ENCODE measurements at places on chromosomes 2 and 18. TPM values are rescaled to one million over a fixed set of nuclear protein-coding genes. Genes with fewer than 3 reads are reported as not detected.

The ZAP70 gene
- 1.9 TPM for polyA plus RNA-seq

The EMILIN2 gene
- 1.7 TPM for polyA plus RNA-seq

The COL4A4 gene
- not detected for polyA plus RNA-seq

The DPP4 gene
- 0.53 TPM for polyA plus RNA-seq

The LYG1 gene
- polyA plus RNA-seq = 1.1 TPM

The ABCB11 gene
- polyA plus RNA-seq = not detected

The WDR33 gene
- polyA plus RNA-seq = 39.1 TPM

The TUBA4B gene
- not detected for polyA plus RNA-seq

The ITPRIPL1 gene
- 1.6 TPM for polyA plus RNA-seq

GRCh38 chr2:96540136-96540535, 3.6 kb downstream of the ARID5A start:
- DNase-seq = no peak

GRCh38 chr2:37271376-37272067, 40.1 kb downstream of the NDUFAF7 start:
- no peak for DNase-seq

- DNase-seq = no peak
These were observed 77.5 kb upstream of the MYL1 start for GRCh38 chr2:210392469-210392881.

DNA sequence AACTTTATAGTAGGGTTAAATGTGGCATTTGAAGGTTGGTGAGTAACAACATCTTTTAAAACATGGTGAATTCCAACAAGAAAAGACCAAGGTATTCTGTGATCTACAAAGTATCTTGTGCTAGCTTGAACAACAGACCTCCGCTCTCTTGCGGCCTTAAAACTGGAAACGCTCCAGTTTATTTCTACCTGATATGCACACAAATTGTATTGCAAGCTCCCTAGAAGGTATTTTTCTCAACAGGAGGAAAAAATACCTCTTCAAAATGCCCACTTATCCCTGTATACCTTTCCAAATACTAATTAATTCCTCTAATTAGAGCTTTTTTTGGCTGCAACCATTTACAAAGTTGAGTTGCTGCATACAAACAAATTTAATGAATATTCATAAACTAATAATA, 69.5 kb downstream of the KCNH7 start:
- DNase-seq = no peak

- DNase-seq = no peak
These were observed 143.7 kb upstream of the TTC39C start for GRCh38 chr18:23870676-23871380.

- no peak for DNase-seq
These were observed 23.8 kb upstream of the DNER start for GRCh38 chr2:229738024-229738625.

DNA sequence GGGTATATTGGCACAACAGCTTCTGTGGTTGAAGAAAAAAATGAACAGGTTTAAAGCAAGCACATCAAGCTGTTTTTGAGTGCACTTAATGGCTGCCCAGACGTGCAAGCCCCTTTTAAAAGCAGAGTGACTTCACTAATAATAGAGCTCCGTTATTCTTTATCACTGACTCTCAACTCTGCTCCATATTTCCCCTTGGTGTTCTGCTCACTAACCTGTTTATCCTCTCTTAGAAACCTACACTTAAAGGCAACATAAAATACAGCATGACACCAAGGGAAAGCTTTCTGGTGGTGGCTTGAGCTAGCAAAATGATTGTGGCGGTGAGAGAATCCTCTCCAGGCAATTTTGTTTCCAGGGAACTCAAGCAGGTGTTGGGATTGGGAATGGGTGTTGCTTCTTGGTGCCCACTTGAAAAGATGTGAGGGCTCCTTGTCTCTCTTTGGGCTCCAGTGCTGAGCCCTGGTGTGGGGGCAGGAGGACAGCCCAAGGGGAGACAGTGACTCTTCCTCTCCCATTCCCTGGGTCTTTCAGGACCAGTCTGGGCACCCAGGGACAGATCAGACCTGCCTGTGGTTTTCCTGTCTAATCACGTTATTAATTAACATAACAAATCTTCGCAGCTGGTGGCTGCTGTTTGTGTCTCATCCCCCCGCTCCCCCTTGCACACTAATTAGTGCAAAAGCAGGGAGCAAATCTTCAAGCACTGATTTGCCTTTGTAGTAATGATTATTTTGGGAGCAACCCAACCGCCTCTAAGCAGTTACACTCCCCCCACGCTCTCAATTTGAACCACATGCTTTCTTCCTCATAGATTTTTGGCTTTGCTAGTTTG, 289.4 kb upstream of the CXCR4 start:
- DNase-seq = no peak

DNA sequence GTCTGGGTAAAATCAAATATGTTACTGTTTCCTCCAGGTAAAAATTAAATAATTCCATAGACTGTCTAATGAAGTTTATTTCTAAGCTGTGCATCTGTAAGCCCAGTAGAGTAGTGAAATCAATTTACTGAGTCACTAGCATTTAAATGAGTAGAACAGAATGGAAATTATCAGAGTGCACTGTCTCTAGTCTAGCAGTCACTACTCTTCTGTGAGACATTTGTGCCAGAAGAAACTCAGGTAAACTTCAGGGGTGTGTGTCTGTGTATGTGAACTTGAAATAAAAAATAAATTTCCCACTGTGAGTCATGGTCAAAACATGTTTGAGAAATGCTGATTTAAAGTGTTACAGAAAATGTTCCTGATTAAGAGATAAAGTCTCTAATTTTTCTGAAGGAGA, 146.4 kb downstream of the RIF1 start:
- DNase-seq = no peak

GRCh38 chr2:160351956-160352355, 141.7 kb downstream of the RBMS1 start:
- DNase-seq = no peak

GRCh38 chr2:203143391-203143790, 95.4 kb upstream of the CYP20A1 start:
- no peak for DNase-seq

DNA sequence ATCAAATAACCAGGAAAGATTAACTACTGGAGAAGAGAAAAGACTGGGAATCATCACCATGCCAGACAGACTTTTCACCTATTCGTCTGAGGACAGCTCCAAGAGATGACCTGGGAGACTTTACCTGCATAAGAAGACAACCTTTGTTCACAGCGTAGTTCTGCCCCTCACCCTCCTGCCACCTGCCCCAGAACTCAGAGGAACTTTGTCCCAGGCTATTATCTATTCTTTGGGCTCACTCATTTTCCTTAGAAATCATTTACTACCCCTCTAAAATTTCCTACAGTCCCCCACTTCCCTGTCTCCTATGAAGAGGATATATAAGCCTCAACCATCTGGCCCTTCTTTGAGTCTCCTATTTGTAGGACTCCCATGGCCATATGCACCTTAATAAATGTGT, 19.3 kb upstream of the COPS8 start:
- DNase-seq = no peak

DNA sequence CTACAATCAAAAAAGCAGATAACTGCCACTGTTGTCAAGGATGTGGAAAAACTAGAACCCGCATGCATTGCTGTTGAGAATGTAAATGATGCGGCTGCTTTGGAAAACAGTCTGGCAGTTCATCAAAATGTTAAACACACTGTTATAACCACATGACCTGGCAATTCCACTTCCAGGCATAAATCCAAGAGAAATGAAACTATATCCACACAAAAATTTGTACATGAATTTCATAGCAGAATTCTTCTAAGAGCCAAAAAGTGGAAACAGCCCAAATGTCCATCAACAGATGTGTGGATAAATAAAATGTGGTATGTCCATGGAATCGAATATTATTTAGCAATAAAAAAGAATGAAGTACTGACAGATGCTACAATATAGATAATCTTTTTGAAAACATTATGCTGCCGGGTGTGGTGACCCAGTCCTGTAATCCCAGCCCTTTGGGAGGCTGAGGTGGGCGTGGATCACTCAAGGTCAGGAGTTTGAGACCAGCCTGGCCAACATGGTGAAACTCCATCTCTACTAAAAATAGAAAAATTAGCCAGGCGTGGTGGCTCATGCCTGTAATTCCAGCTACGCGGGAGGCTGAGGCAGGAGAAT, 32.0 kb downstream of the ERCC3 start:
- no peak for DNase-seq

GRCh38 chr2:241465543-241465942, 42.8 kb downstream of the STK25 start:
- no peak for DNase-seq

DNA sequence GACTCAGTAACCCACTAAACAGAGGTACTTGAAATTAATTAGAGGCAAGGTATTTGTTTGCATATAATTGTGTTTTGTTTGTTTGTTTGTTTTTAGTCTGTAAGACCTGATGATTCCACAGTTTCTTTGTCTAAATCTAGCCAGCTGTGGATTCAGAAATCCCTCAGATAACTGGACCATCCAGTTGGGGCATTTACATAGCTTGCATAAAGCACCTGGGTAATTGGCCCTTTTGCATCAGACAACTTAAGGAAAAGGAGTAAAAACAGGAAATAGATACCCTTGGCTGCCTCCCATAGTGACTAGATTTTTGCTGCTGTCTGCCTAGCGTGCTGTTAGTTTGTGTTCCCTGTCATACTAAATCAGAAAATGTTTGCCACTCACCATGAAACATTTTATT, 46.6 kb upstream of the XIRP2 start:
- DNase-seq = no peak

- no peak for DNase-seq
These were observed 94.1 kb upstream of the NXPH2 start for GRCh38 chr2:138874251-138874650.

DNA sequence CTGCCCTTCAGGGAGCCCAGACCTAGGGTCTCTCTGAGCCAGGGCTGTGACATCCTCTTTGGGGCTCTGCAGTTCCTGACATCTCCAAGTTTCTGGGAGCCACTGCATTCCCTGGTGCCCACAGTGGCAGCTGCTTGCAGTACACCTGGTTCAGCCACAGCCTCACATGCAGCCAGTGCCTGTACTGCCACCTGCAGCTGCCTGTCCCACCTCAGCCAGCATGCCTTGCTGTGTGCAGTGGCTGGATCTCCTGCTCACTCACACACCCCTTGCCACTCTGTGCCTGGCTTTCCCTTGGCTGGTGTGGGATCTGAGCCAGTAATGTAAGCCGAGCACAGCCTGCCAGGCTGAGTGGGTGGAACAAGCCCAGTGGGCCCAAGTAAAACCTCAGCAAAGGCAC, 1288.7 kb downstream of the CNTNAP5 start:
- DNase-seq = no peak

- no peak for DNase-seq
These were observed 642.0 kb downstream of the DPP10 start for GRCh38 chr2:115084446-115084845.

DNA sequence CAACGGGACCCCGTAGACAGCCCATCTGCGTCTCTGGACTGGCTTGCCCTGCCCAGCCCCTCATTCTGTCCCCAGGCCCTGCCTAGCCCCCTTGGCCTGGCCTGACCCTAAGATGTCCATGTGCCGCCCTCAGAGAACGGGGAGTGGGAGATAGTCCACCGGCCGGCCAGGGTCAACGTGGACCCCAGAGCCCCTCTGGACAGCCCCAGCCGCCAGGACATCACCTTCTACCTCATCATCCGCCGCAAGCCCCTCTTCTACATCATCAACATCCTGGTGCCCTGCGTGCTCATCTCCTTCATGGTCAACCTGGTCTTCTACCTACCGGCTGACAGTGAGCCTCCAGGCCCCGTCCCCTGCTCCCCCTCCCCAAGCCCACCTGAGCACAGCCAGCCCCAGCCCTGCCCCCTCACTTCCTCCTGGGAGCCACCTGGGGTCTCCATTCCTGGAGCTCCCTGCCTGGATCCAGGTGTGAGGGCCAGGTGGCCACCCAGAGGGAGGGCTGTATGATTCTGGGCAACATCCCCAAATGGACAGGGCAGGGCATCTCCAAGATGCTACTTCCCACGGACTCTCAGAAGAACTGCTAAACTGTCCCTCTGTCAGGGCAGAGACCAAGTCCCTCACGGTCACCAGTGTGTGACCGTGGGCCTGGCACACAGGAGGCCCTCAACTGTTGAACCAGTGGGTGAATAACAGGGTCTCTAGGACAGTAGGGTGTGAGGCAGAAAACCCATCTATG, 4.0 kb downstream of the CHRND start:
- DNase-seq = no peak

DNA sequence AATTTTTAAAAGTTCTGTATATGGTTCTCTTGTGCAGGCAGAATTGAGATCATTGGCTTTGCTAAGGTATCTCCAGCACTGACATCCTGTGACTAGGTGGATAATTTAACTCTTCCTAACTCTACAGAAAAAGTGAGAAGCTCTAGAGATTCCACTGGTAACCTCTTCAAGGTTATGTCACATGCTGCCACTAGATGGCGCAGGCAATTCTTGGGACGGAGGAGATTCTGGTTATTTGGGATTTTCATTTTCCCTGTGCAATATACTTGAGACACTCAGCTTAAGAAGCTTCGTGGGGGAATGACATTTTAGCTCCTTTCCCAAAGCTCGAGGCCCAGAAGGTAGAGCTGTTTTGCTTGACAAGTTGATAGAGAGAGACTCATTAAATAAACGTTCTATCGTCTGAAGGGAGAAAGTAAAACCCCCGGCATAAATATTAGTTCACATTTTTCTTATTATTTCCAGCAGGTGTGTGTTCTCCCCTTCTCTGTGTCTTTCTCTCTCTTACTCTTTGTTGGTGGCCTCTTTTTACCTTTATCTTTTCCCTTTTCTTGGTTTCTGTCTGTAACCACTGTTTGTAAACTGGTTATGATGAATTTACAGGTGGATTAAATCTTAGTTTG, 26.6 kb upstream of the LANCL1 start:
- DNase-seq = peak; percentile 15

GRCh38 chr2:145818890-145819504, 1299.1 kb upstream of the ZEB2 start:
- no peak for DNase-seq

DNA sequence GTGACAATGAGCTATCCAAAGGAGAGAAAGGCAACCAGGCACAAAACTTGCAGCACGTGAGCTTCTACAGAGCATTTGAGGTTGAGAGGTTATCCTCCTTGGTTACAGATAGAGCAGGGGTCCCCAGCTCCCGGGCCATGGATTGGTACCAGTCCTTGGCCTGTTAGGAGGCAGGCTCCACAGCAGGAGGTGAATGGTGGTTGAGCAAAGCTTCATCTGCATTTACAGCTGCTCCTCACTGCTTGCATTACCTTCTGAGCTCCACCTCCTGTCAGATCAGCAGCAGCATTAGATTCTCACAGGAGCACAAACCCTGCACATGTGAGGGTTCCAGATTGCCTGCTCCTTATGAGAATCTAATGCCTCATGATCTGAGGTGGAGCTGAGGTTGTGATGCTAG, 57.8 kb upstream of the ST8SIA3 start:
- no peak for DNase-seq

GRCh38 chr2:189579585-189580186, 900 bp downstream of the SLC40A1 start:
- no peak for DNase-seq
